ENCODE measurements at places on chromosomes 2 and 18.

DNA sequence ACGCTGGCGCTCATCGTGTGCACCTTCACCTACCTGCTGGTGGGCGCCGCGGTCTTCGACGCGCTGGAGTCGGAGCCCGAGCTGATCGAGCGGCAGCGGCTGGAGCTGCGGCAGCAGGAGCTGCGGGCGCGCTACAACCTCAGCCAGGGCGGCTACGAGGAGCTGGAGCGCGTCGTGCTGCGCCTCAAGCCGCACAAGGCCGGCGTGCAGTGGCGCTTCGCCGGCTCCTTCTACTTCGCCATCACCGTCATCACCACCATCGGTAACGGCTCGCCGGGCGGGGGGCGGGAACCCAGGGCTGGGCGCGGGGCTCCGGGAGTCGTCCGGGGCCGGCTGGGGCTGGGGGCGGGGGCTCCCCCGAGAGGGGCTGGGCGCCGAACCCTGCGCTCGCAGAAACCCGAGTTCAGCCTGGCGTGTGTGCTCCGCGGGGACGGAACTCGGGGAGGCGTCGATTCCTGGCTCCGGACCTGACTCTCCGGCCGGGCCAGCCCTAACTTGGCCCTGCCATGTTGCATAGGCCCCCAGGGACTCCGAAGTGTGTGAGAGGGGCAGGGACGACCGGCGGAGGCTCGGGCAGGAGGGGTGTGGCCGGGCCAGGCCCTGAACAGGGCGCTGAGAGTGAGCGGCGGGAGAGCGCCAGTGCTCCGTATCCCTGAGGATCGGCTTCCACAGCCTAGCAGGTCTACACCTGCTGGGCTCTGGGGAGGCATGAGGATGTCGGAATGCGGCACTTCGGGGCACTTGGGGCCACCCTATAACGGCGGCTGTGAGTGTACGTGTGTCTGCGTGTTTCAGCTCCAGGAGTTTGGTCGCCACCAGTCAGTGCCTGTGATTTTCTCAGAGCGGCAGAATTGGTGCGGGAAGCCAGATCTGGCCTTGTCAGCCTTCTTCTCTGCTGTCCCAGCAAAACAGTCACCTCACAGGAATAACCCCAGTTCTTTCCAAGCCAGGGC, 651 bp downstream of the KCNK3 start:
- DNase-seq = no peak

DNA sequence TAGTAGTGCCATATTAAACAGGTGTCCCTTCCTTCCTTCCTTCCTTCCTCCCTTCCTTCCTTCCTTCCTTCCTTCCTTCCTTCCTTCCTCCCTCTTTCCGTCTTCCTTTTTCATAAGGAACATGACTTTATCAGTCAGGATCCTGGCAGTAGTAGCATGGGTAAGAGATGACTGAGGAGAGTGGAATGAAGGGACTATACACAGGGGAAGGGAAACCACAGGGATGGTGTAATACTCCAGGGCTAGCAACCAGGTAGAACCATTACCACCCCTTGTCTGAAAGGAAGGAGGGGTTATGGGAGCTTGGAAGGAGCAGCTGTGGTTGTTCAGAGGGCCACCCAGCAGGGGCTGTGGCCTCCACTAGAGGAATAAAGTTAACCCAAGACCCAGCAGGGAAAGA, 23.2 kb upstream of the KDM3A start:
- DNase-seq = no peak

DNA sequence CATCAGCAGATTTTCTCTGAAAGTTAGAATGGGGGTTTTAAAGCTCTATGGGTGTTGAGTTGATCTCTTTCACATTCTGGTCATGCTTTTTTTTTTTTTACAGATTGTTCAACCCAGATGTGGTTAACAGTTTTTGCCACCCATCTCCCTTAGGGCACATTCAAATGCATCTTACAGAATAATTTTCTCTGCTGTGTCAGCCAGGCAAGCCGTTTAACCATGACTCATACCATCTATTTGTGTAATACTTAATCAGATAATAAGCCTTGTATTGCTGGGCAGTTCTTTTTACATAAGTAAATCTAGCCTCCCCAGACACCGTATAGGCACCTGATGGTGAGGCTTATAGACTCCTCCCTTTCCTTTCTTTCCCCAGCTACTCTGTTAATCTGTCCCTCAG, 62.0 kb downstream of the TGIF1 start:
- no peak for DNase-seq

DNA sequence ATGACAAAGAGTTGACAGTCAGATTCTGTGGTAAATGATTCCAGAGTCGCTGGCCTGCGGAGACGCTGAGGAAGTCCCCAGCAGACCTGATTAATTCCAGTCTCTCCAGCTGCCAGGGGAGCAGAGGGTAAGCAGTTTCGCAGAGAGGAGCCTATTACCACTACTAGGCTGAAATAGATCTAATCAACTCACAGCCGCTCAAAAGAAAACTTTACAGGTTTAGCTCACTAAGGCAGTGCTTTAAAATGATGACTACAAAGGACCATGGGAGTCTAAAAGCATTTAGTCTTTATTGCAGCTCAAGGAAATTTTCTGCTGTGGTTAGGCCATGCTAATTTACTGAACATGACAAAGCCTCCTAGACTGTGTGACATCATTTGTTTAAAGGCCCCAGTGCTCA, 445.6 kb upstream of the POU3F3 start:
- DNase-seq = no peak

DNA sequence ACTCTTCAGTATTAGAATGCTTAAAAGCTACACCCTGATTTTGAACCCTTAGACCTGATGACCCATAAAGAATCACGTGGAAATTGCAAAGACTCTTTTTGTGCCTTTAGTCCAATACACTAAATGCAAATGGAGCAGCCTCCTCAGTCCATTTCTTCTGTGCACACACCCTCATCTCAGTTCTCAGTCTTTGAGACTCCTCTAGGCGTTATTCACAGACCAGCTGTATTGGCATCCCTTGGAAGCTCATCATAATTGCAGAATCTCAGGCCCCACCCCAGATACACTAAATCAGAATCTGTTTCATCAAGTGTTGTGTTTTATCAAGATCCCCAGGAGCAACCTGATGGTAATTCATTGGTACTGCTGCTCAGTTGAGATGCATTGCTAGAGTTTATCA, 335.0 kb upstream of the ATP5MC3 start:
- no peak for DNase-seq

DNA sequence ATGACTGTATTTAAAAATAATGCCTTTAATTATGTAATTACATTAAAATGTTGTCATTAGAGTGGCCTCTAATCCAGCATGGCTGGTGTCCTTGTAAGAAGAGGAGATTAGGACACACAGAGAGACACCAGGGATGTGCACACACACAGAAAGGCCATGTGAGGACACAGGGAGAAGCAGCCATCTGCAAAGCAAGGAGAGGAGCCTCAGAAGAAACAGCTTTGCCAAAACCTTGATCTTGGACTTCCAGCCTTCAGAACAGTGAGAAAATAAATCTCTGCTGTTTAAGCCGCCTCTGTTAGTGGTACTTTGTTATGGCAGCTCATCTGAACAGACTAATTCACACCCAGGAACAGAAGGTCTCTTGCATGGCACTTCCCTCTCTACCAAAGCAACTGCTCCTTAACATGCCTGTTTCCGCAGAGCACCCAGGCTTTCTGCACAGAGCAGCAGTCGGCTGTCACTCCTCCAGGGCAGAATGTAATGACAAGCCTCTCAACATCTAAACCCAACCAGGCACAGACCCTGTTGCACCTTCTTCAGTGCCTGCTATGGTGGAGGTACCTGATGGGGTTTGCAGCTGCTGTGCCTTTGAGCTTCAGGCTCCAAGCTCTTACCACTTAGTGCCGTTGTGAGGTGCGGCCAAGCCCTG, 377.7 kb downstream of the TDRD15 start:
- no peak for DNase-seq

- DNase-seq = no peak
Observed at GRCh38 chr2:149000158-149000938, 38.2 kb upstream of the LYPD6B start.

GRCh38 chr2:176461098-176461808, 192.0 kb downstream of the MTX2 start:
- DNase-seq = no peak

DNA sequence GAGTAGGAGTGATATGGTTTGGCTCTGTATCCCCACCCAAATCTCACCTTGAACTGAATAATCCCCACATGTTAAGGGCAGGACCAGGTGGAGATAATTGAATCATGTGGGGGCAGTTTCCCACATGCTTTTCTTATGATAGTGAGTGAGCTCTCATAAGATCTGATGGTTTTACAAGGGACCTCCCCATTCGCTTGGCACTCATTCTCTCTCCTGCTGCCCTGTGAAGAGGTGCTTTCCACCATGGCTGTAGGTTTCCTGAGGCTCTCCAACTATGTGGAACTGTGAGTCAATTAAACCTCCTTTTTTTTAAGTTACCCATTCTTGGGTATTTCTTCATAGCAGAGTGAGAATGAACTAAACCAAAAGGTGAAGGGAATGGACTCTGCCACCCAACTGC, 207.5 kb downstream of the LOXHD1 start:
- DNase-seq = no peak

- no peak for DNase-seq
Observed at GRCh38 chr18:6719098-6719846, 10.2 kb upstream of the ARHGAP28 start.

DNA sequence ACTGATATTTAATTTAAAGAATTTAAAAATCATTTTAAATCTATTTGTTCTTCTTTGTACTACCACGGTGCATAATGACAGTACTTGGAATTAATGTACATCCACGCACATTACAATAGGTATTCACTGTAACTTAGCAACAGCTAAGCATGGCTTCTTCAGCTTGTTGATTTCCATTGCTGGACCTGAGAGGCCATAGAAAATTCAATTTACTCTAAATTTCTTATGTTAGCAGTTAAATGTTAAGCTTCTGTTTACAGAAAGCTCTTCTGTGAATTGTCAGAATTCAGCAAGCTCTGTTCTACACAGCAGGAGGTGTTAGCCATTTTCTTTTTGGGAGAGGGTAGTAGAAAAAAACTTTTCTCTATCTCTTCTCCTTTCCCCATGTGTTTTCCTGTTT, 1149.3 kb upstream of the CDH2 start:
- DNase-seq = no peak

DNA sequence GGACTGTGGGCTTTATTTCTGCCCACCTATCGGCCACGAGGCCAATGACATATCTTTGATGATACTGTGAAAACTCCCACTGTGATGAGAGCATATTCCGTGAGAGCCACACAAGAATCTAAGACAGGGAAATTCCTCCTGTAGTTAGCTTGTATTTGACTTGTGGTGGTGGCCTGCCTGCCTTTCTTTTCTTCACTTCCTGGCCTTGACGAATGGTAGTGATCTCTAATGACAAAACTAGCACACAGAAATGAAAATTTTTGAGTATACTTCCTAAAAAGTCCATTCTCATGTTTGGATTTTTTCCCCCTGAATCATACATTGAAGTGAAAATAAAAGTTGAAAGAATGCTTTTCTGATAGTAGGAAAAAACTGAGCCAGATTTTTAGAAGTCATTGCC, 94.4 kb downstream of the MGAT5 start:
- DNase-seq = no peak

DNA sequence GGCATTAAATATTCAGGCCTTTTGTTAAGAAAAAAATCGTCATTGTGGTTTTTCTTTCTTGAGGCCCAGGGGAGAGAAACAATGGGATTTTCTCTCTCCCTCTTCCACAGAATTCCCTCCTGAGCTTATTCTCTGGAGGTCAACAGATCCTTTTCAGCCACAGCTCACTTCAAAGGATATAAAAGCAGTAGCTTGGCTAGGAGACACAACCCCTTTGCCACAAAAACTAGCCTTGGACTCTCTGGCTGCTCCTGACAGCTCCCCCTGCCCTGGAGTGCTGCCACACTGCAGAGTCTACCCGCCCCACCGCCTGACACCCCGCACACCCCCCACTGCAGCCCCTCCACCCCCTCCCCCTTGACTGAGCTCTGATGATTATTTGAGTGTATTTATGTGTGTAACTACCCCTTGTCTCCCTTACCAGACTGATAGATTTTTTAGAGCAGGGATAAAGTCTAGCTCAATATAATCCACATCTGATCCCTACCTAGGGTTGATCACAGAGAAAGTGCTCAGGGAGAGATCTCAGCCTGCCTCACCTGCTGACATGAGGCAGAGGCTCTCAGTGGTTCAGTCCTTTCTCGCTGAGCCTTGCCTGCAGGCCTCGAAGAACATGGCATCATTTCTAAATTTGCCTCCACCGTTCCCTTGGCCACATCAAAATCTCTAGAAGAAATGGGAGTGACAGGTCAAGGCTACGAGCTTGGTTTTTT, 132.2 kb upstream of the SP5 start:
- DNase-seq = no peak

GRCh38 chr2:82993609-82994008, 1465.5 kb downstream of the SUCLG1 start:
- no peak for DNase-seq

DNA sequence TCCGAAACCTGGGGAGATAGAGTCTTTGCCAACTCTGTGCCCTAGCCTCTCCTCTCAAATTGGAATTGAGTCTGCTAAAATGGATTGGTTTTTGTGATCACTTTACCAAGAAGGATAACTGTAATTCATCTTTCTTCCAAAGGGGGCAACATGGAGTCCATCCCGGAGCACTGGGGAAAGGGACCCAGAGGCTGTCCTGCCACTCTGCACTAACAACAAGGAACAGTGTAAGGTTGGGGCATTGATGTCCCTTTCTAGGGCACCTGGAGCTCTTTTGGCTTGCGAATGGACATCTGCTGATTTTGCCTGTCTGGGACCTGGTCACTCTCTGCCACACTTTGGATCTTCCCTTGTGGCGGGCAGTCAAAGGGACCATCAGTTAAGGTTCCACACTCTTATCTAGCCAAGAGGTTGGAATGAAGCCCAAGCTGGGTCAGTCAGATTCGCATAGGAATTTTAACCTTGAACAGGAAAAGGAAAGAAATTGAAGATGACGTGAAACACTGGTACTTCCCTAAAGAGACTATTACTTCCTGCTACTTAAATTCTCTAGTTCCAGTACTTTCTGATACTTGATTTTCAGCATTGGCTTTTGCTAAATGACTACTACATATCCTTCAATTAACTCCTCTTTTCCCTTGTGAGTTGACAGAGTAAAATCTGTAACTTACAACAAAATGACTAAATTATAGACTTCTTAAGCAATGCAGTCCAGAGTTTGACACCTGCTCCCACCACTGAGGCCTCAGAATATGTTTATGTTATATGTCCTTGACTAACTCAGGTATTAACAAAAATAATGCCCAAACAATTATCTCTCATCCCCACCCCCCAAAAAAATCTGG, 64.7 kb upstream of the KLF7 start:
- no peak for DNase-seq

- DNase-seq = no peak
Observed at GRCh38 chr18:42011053-42011452, 56.0 kb downstream of the PIK3C3 start.

GRCh38 chr2:36044411-36044810, 311.2 kb upstream of the CRIM1 start:
- no peak for DNase-seq

- DNase-seq = peak; percentile 66
Observed at GRCh38 chr2:106542746-106543359, 55.7 kb downstream of the CD8B2 start.

- no peak for DNase-seq
Observed at GRCh38 chr18:59509481-59510442, 150.7 kb upstream of the LMAN1 start.

Measured in left hindlimb (tissue), 1 donor.